Femur (tissue), 1 donor: ENCODE measurements at places on chromosomes 7 and 10.

GRCh38 chr7:69932034-69932628 is 333.9 kb downstream of the AUTS2 start:
- peak; percentile 58 for DNase-seq

GRCh38 chr10:16386855-16387254 is 50.0 kb upstream of the PTER start:
- no peak for DNase-seq

GRCh38 chr7:18458830-18459229 is 36.7 kb upstream of the HDAC9 start:
- no peak for DNase-seq

DNA sequence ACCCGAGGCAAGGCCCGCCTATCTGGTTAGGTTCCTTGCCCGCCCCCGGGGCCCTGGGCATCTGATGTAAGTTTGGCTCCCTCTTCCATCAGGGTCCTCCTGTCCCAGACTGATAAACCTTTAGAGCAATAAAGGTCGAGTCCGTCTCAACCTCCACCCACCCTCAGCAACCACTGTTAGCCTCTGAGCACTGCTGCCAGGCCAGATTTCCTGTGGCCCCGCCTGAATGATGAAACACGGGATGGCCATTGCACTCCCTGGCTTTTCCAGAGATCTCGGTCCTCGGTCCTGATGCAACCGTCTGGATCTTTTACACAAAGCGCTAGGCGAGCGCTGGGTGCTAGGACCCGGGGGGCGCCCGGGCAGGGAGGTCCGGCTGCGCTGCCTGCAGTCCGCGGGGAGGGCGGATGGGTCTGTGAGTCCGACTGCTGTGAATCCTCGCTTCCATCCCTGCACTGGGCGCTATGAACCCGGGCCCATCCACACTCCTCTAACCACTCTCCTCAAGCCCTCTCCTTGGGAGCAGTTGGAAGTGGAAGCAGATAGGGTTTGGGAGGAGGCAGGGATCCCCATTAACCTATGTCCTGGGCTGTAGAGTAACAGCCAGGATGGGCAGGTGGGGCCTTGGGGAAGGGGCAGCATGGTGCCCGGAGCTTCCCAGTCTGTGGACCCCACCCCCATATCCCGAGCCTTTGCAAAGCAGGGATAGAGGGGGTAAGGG is 875 bp upstream of the DDIT4 start:
- DNase-seq, result peak; percentile 94

- DNase-seq, result no peak
These were observed 114.0 kb downstream of the WDFY4 start for GRCh38 chr10:48798481-48799254.

GRCh38 chr10:97764519-97764931 is 7.3 kb downstream of the SFRP5 start:
- DNase-seq, result no peak

GRCh38 chr10:99470327-99470726 is 39.9 kb upstream of the GOT1 start:
- no peak for DNase-seq

GRCh38 chr7:148954766-148955165 is 70.7 kb upstream of the EZH2 start:
- DNase-seq, result no peak

- DNase-seq, result no peak
These were observed 180.7 kb upstream of the KAT6B start for GRCh38 chr10:74645692-74646091.

DNA sequence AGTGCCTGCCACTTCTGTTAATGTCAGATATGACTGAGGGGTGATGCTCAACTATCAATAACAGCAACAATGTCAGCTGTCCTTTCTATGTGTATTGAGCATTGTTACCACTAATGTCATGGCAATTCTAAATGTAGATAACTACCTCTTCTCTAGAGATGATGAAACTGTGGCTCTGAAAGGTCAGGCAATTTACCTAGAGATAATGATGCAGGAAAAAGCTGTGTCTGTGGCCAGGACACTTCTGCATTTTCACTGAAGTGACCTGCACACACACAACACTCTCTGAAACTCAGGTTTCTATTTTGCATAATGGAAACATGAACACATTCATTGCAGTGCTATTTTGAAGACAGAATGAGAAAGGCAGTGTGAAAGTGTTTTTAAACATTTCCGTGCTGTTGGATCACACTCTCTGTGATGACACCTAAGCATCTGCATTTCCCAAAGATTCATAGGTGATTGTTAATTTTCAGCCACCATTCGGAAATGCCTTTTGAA is 148.2 kb downstream of the KCND2 start:
- DNase-seq, result no peak

- DNase-seq, result peak; percentile 54
These were observed 64.7 kb downstream of the ZMIZ1 start for GRCh38 chr10:79133416-79133815.

DNA sequence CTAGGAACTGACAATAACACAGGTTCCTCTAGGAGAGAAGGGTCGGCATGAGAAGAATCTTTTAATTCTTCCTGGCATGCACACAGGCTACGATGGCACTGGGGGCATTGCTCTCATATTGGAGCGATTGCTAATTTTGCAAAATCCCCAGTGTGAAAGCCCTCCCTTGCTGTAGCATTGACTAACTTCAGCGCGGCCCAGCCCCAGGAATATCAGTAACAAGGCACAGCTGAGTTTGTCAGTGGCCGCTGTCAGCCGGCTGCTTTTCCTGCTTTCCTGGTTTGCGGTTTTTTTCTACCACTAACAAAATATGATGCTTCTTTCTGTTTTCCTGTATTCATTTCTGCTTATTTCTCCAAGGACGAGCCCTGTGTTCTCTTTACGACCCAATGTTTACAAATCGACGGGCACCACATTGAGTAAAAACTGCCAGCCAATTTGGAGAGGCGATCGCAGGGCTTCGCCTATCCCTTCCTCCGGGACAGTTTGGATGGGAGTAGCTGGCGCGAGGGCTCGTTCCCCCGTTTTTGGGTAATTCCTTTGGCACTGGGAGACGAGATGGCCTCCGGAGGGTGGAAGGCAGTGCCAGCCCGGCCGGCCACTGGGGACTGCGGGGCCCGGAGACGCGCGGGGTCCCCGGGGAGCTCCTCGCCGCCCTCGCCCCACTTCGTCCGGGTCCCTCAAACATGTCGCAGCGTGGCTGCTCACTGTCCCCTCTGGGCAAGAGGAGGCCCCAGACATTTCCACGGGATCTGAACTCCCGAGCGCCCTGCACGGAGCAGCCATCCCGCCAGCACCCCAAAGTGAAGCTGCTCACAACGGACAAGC is 967 bp downstream of the ADARB2 start:
- DNase-seq, result no peak

DNA sequence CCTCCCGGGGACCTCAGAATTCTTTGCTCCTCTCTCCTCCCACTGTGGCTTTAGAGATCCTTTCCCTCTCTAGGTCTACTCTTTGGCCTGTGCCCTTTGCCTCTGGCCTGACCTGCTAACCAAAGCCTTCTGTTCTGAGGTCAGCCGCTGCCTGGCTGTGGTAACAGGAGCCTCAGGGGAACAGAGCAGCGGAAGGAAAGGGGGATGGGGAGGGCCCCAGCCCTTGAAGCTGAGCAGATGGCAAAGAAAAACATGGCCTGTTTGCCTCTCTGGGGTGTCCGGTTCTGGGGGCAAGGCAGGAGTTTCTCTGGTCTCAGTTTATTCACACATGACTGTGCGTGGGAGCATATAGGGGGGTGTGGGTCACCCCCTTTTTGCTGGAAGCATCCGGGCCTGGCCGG is 28.2 kb downstream of the COL26A1 start:
- peak; percentile 70 for DNase-seq

DNA sequence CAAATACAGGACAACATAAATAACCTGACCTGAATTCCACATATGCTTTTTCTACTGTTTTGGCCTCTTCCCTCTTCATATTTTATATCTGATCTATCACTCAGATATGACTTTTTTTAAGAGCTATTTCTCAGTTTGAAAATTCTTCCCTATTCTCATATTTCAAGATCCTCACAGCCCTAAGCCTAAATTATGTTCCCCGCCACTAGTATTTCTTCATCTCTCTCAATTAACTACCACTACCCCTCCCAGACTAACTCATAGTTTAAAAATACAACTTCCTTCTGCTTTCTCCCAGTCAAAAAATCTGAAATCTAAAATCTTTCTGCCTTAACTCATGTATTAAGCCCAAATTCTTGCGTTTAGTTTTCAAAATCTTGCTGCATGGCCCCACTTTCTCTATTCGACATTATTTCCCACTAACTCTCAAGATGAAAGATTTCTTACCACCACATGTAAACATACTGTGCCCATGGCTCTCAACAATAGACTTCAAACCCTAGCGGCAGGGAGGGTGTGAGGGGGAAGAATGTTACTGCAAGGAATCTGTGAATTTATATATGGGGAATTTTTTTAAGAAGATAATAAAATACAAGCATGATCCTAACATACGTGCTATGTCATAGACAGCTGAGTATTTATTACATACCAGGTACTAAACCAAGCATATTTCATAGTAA is 64.6 kb downstream of the TFEC start:
- DNase-seq, result no peak
